ENCODE measurements at places on chromosomes 1 and 21.

GRCh38 chr1:166978821-166979220 lies 3.5 kb upstream of the ILDR2 start:
- DNase-seq = no peak

GRCh38 chr21:46128933-46129571 lies 26.3 kb downstream of the FTCD start:
- no peak for DNase-seq

DNA sequence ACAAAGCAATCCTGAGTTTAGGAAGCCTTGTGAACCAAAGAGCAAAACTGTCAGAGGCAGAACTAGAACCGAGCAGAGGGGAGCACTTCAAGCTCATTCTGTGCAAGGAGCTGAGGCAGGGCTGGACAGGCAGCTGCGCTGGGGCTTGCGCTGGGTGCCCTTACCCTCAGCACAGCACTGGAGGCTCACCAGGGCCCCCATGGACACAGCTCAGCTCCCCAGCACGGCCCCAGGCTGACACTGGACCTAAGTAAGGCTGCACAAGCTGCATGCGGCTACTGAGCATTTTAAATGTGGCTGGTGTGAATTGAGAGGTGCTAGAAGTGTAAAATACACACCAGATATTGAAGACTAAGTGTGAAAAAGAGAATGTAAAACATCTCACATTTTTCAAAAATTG lies 22.1 kb downstream of the TMEM63A start:
- no peak for DNase-seq

DNA sequence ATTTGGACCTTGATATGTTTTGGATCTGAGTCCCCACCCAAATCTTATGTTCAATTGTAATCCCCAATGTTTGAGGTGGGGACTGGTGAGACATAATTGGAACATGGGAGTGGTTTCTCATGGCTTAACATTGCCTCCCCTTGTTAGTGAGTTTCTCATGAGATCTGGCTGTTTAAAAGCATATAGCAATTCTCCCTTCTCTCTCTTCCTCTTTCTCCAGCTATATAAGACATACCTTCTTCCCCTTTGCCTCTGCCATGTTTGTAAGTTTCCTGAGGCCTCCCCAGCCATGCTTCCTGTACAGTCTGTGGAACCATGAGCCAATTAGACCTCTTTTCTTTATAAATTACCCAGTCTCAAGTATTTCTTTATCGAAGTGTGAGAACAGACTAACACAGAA lies 692.4 kb downstream of the KCNT2 start:
- no peak for DNase-seq

DNA sequence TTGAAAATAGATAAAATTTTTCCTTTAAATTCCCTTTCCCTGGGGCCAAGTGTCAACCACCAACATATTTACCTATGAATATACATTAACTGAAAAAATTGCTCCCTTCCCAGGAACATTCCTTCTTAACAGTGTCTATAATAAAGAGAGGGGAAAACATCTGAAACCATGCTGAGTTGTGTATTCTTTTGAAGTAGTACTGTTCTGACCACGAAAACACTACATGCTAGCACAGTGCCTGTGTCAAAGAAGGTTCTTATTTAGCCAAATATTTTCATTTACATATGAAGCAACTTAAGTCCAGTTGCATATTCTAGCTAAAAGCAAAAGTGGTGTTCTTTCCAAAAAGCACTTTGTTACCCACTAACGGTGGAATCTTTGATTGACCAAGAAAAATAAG lies 311.2 kb downstream of the VAV3 start:
- DNase-seq = no peak

- no peak for DNase-seq
Observed at GRCh38 chr1:86429835-86430234, 5.9 kb downstream of the CLCA2 start.

- DNase-seq = no peak
Observed at GRCh38 chr1:196366817-196367495, 241.3 kb downstream of the KCNT2 start.

DNA sequence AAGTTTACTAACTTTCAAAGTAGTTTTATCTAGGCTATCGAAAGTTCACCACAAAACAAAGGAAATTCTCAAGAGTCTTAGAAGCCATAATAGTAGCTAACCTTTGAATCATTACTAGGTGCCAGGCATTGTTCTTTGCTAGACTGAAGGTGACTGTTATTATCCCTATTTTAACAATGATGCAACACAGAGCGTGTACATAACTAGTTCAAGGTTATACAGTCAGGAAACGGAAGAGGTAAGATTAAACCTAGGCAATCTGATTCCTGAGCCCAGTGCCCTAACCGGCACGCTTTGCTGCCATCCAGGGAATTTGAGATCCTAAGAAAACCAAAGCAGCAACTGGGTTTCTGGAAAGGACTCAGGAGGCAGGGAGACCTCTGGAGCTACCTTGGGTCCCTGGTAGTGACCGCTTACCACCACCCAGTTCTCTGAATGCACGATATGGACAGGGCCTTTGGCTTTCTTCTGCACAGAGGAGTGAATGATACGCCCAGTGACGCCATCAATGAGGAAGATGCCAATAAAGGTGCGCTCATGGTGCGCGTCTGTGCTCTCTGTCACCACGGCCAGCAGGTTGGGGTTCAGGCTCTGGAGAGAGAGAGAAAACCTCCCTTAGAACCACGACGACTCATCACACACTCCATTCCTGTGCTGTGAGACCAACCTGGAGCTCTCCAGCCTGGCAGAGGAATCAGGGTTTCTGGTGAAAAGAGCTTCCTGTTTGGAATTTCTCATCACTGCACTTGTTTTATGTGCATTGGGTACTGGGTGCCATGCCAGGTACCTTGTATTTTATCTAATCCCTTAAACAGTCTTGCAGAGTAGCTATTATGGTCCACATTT lies 13.1 kb upstream of the UBR4 start:
- no peak for DNase-seq

DNA sequence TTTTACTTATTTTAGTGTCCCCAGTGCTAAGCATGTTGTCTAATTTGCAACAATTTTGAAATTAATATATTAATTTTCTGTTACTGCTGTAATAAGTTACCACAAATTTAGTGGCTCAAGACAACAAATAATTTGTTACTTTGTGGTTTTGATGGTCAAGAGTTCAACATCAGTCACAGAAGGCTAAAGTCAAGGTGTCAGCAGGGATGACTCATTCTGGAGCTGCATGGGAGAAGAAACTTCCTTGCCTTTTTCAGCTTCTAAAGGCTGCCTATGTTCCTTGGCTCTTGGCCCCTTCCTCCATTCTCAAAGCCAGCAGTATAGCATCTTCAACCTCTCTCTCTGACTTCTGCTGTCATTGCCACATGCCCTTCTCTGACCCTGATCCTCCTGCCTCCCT lies 271.8 kb downstream of the HLX start:
- no peak for DNase-seq

DNA sequence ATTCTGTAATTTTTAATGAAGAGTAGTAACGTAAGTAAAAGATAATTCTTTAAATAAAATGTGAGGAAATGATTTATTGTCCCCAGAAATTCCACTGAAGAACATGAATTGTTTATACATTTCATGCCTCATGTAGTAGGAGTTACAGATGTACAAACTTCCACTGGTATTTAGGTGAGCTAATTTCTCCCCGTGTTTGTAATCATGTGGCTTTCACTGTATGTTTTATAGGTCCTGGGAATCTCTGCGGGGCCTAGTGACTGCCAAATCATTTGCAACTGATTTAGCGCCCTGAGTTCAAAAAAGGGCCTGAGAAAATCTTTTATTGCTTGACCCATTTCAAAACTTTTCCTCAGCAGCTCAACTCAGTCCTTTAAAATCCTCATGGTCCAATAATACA lies 30.5 kb upstream of the FASLG start:
- DNase-seq = no peak

DNA sequence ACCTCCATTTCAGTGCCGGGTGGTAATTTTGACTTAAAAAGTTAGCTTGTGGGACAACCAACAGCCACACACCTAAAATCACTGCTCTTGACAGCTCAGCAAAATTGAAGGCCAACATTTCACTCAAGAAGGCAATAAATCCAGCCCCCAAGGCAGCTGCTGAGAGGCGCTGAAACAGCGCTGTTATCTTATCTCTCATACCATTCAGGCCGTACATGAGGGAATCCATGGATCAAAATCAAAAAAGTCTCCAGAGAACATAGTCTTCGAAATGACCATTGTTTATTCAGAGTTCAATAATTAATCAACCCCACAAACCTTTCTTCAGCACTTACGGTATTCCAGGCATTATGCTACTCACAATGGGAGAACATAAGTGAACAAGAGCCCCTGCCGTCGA lies 38.5 kb downstream of the ZBTB18 start:
- DNase-seq = no peak

GRCh38 chr1:82795508-82796149 lies 994.9 kb downstream of the ADGRL2 start:
- no peak for DNase-seq

- DNase-seq = peak; percentile 68
Observed at GRCh38 chr21:42107881-42108553, 36.9 kb downstream of the UMODL1 start.

- no peak for DNase-seq
Observed at GRCh38 chr1:246335151-246335550, 171.9 kb downstream of the SMYD3 start.

DNA sequence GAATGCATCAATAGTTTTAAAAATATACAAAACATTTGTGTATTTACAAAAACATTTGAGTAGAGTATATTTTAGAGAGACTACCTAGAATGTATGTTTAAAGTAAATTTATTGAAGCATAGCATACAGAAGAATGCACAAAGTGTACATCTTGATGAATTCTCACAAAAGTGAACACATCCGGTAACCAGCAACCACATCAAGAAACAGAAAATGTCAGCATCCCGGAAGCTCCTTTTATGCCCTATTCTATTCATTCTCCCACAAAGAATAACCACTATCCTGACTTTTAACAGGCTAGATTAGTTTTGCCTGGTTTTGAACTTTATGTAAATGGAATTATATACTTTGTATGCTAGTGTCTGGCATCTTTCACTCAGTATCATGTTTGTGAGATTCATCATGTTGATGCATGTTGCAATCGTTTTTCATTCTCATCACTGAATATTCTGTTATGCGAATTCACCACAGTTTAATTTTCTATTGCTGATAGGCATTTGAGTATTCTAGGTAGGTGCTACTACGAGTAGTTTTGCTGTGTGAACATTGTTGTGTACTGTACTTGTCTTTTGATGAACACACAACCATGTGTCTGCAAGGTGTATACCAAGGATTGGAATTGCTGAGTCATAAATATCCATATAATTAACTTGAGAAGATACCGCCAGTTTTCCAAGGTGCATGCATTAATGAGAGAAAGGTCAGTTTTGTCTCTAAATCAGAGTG lies 75.4 kb downstream of the CACHD1 start:
- DNase-seq = no peak

DNA sequence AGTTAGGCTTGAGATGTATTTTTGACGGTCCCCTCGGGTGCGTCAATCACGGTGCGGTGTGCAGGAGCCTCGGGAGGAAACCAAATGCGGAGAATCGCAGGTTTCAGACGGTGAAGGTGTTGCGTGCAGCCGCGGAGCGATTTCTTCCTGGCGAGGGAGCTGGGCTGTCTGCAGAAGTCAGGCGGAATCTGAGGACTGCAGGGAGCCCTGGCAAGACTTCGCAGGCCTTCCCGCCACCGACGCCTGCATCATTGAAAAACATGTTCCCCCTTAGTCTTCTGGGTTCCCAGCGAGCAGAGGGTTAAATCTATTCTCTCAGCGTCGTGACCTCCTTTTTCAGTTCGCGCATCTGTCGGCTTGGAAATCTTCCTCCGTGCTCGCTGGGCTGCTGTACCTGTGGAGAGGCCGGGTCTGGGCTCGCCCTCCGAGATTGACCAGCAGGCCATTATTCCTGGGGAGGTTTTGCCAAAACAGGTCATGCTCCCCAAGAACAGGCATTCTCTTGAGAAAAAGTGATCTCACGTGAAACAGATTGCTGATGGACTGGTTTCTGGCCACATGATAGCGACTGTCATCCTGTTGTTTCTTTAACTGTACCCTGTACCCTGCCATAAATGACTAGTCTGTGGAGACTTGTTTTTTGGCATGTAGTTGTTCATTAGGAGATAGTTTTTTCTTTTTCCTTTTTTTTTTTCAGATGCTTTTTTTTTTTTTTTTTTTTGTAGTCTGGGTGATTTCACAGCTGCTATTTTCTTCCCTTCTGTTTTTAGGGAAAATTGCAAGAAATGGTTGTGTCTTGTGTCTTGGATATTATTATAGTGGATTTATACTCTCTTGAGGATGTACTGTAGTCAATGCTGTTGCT lies 894 bp downstream of the EPB41 start:
- DNase-seq = peak; percentile 60

DNA sequence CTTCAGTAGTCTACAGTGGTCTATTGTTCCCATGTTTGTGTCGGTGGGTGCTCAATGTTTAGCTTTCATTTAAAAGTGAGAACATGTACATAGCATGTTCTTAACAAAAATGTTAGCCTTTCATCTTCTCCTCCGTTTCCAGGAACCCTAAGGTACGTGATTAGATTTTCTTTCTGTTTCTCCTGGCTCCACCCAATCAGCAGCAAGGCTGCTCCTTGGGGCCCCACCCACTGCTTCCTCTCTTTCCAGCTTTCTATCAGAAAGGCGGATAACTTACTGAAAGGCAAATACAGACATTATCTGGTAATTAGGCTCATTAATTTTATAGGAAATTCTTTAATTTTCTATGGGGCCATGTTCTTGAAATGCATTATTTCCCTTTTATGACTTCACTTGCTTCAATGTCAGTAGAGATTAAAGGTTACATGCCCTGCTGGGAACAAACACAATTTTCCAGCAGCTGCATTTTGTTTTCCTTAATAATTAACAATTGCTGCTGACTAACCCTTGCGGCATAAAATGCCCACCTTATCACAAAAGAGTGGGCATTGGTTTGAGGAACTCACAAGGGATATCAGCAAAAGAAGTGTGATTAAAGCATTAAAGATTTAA lies 324.9 kb upstream of the SNX7 start:
- DNase-seq = no peak

- no peak for DNase-seq
Observed at GRCh38 chr1:60963167-60963940, 119.0 kb upstream of the NFIA start.

DNA sequence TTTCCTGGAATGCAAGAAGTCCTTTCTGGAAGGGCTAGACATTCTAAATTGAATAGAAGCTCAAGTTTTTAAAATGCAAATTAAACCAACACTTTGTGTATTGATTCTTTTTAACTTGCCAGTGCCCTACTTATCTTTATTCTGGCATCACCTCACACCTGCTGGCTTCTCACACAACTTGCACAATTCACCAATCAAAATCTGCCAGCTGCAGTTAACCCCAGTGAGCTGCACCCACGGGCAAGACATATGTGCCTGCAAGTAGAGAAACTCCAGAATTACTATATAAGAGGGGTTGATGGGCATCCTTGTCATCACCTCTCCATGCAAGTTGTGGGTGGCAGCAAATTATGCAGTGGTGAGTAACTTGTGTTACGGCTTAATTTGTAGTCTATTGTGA lies 11.7 kb upstream of the PLPPR4 start:
- no peak for DNase-seq

GRCh38 chr1:193525917-193526710 lies 339.7 kb upstream of the B3GALT2 start:
- DNase-seq = no peak

- DNase-seq = peak; percentile 67
Observed at GRCh38 chr1:24694380-24694843, 50.8 kb upstream of the CLIC4 start.

GRCh38 chr21:29366532-29366931 lies 67.8 kb downstream of the BACH1 start:
- no peak for DNase-seq
